EH (cell line): ENCODE measurements at places on chromosomes 2 and 18.
A peak's percentile ranks its signal among the peaks of the same experiment; 100 is the strongest.

- no peak for DNase-seq
Observed at GRCh38 chr2:178200331-178200730, 6.0 kb downstream of the OSBPL6 start.

DNA sequence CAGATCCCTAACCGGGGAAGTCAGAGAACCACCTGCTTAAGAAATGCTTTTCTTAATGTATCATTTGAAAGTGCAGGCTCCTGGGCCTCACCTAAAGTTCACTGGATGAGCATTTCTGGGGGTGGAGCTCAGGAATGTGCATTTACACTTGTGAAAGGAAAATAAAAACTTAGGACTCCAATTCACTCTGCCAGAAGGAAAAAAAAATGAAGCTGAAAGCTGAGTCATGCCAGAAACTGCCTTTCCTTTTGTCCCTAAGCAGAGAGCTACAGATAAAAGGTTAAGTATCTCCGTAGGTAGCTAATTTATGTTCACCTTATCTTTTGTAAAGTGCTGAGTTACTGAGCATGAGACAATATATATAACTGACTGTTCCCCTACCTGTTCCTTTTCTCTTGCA, 229.5 kb upstream of the MEX3C start:
- DNase-seq: no peak

DNA sequence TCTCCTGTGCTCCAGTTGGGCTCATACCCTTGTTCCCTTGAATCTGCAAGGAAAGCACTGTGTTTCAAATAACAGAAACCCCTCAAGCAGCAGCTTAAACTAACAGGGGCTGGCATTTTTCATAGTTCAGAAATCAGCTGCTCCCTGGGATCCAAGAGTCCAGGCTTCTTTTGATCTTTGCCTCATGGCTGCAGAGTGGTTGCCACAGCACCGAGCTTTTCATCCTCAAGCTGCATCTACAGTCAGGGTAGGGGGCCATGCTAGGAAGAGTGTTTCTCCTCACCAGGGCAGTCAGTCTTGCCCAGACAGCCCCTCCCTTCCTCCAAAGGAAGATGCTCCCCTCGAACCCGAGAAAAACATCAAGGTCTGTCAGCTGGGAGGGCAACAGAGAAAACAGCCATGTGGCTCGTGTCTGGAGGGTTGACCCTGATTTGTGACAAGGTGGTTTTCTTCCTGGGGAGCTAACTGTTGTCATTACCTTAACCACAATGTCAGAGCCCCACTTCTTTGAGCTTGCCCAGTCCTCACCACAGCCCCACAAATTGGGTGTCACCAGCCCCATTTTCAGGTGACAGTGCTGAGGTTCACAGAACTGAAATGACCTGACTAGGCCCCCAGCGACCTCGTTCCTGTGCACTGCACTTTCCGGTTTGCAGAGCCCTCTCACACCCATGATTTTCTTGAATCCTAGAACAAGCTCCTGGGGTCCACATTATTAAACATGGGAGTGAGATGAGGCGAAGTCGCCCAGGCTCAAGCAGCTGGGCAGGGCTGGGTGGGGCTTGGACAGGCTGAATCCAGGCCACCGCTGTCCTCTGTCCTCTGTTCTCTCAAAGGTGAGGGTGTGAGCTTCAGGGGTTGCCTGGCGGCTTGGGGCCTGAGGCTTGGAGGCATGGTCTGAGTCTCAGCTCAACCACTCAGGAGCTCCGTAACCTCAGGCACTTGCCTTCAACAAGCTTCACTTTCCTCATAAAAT, 21.9 kb downstream of the ATOH8 start:
- DNase-seq: no peak

- DNase-seq: peak; percentile 50
Observed at GRCh38 chr18:36378205-36378604, 80.7 kb downstream of the FHOD3 start.

- DNase-seq: no peak
Observed at GRCh38 chr18:56861244-56861643, 210.1 kb downstream of the WDR7 start.

GRCh38 chr2:99700482-99701398, 210.9 kb upstream of the REV1 start:
- no peak for DNase-seq

GRCh38 chr2:29262681-29263260, 147.6 kb downstream of the CLIP4 start:
- no peak for DNase-seq

DNA sequence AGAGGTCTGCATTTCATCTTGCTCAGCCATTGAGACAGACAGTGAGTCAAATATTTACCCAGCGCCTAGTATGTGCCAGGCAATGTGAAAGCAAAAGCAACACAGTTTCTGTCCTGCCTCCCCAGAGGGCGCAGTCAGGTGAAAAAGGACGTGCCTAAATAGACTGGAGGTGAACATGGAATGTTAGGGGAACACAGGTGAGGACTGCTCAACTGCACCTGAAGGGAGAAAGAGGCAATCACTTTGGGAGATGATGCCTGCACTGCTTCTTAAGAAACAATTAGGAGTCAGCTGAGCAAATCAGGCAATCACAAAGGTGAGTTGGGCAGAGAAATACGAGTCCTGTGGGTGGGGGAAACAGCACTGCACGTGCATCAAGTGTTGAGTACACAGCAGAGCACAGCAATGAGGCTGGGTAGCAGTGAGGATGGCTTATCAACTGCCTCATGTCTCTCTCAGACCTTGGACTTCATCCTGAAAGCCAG, 218.3 kb upstream of the SMAD7 start:
- DNase-seq: no peak

- no peak for DNase-seq
Observed at GRCh38 chr2:227617316-227618230, at the start of gene SCYGR4. SCYGR4 (plus strand) TSS chr2:227617498; CDS start chr2:227617498, 0 bp downstream.

- DNase-seq: peak; percentile 37
Observed at GRCh38 chr2:235055891-235056516, 104.2 kb downstream of the SH3BP4 start.

GRCh38 chr18:45652303-45653080, 37.2 kb downstream of the SLC14A2 start:
- DNase-seq: peak; percentile 51
